Fibroblast of skin of back (primary cell): ENCODE measurements at places on chromosomes 5 and 9.

DNA sequence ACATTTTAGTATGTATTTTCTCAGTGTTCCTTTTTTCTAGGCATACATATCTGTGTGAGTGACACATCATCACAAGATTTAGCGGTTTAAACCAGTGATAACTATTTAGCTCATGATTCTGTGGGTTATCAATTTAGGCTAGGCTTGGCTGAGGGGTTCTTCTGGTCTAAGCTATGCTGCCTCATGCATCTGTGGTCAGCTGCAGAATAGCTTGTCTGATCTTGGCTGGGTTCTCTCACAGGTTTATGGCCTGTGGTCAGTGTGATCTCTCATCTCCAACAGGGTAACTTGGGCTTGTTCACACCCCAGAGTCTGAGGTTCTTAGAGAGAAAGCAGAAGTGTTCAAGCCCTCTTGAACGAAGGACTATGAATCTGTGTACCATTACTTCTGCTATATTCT is 363.3 kb downstream of the KDM4C start:
- no peak for DNase-seq

GRCh38 chr5:103452666-103453065 is 109.9 kb downstream of the NUDT12 start:
- peak; percentile 94 for DNase-seq

DNA sequence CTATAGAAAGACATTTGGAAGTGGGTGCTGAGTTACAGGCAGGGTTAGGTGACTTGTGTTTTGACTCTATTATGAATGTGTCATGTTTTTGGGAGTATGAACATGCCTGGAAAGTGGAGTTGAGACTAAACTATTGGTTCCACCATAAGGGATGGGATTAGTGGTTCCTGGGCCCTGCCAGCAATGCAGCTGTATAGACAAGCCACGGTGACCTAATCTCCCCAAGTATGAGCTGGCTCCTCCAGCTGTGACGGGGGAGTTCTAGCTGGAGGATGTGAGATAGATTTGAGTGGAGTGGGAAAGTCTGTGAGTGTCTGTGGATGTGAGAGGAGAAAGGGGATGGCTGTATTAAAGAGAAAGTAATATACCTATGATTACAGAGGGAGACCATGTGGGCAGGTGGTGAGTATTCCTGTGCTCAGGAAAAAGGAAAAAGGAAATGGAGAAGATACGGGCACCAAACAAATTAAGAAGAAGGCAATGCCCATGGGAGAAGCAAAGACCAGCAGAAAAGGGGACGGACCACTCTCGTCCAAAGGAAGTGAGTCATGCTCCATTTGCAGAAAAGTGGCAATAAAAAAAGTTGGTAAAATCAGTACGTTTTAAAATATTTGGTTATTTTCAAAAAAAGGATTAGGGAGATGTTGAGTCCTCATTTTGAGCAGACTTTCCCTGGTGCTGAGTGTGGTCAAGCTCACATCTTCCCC is 48.3 kb upstream of the ICE1 start:
- DNase-seq, result peak; percentile 88

DNA sequence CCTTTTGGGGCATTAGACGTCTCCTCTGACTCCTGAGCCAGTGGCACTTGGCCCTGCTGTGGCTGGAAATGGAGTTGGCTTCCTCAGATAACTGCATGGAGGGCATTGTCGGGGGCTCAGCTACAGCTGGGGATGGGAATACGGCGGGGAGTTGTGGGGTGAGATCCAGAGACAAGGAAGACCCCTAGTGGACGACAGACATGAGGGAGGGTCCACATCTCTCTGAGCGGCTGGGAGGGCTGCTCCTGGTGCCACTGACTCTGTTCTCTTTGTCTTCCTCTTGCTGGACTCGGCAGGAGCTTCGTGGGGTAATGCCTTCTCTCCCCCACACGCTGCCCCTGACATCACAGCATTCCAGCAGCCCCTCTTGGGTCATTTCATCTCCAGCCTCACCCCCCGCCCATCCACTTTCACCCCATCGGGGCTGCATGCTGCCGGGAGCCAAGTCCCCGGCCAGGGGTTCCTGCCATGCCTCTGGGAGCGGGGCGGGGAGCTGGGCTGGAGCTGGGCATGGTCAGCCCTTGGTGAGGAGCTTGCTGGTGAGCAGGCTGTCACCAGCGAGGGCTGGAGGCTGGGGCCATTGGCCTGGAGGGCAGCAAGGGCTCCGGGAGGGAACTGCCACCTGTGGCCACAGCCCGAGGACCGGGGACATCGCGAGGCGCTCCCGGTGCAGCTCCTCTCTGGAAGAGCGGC is 172.3 kb downstream of the CACNA1B start:
- DNase-seq, result no peak

DNA sequence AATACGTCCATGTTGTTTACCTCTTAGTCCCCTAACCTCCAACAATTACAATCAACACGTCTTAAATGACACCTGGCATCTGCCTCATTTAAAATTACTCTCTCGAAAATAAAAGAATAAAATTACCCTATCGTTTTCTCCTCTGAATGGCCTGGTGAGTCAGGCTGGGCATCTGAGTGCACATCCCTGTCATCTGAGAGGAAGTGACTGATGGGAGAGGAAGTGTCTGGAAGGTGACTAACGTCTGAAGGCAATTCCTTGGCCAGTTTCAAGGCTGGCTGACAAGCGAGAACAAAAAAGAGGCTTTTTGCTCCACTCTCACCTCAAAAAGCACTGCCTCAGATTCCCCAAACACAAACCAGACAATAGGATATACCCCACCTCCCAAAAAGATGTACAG is 57.7 kb downstream of the MAPKAP1 start:
- peak; percentile 97 for DNase-seq

DNA sequence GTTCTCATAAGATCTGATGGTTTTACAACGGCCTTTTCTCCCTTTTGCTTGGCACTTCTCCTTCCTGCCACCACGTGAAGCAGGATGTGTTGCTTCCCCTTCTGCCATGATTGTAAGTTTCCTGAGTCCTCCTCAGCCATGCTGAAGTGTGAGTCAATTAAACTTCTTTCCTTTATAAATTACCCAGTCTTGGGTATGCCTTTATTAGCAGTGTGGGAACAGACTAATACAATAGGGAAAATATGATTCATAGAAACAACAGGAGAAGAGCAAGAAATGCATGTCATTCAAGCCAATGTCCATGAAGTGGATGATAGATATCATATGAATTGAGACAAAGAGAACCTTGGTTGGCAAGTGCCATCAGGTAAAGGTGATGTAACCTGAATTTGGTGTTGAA is 128.3 kb upstream of the HAPLN1 start:
- no peak for DNase-seq
